NCI-H2029 treated with DMSO at 0.1 percent for 48 hours (cell line): ENCODE measurements at places on chromosomes 2 and 18.

DNA sequence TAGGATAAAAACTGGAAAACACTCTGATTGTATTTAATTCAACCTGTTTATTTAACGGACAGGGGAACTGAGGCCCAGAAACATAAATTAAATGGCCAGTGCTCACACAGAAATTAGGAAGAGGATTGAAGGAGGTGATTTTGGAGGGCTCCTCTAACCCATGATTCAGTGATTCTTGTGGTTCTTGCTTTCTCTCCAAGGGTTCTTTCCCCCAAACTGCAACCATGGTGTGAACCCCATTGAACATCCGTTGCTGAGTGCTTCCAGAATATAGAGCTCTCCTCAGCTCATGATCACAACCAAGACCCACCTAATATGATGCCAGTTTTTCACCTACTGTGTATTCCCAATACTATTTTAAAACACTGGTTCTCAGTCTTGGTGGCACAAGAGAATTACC is 41.4 kb downstream of the BMP10 start:
- no peak for DNase-seq

DNA sequence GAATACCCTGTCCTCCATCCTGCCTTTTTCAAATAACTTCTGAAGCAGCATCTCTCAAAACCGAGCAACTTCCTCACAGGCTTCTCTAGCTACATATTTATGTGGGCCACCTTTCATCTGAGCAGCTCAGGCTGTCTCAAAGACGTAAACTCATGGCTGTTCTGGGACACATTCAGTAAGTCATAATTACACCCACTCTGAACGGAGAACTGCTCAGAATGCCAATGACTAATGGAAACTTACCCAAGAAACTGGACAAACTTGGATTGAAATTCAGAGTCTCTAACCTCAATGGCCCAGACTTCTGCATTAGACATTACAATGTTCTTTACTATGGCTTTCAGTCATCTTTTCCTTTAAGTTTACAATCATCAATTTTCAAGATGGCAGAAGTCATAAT is 145.2 kb downstream of the RAD51AP2 start:
- no peak for DNase-seq

- no peak for DNase-seq
Observed at GRCh38 chr2:41000906-41001305, 549.0 kb upstream of the SLC8A1 start.

DNA sequence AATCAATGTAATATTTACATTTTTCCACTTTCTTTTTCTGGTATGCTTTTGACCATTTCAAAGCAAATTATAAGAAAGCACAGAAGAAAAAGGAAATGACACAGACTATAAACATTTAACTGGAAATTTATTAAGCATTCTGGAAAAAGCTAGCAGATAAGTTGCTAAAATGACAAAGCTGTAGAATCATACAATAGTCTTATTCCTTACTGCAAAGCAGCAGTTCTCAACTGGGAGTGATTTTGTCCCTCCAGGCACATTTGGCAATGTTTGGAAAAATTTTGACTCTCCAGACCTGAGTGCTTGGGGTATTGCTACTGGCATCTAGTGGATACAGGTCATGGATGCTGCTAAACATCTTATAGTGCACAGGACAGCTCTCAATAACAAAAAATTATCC is 75.1 kb downstream of the MBD5 start:
- no peak for DNase-seq

- DNase-seq, result peak; percentile 57
Observed at GRCh38 chr2:132621131-132621875, 48.7 kb downstream of the LYPD1 start.

GRCh38 chr2:72003124-72003523 is 144.5 kb downstream of the CYP26B1 start:
- no peak for DNase-seq
